ENCODE measurements at places on chromosomes 11 and 22.

DNA sequence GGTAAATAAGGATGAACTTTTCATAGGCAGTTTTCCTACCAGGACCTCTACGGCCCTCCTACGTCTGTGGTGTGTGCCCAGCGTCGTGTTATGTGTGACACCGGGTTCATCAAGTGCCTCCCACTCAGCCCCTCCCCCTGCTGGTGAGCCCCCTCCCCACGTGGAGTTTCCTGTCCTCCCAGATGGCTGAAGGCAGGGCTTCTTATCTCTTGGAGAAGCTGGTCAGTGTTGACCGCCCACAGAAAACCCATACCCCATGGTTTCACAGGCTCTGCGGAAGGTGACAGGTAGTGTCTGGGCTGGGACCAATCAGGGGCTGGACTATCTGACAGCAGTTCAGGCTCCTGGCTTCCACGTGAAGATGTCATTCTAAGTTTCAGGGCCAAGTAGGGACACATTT is 393.5 kb downstream of the TBC1D22A start:
- no peak for DNase-seq

DNA sequence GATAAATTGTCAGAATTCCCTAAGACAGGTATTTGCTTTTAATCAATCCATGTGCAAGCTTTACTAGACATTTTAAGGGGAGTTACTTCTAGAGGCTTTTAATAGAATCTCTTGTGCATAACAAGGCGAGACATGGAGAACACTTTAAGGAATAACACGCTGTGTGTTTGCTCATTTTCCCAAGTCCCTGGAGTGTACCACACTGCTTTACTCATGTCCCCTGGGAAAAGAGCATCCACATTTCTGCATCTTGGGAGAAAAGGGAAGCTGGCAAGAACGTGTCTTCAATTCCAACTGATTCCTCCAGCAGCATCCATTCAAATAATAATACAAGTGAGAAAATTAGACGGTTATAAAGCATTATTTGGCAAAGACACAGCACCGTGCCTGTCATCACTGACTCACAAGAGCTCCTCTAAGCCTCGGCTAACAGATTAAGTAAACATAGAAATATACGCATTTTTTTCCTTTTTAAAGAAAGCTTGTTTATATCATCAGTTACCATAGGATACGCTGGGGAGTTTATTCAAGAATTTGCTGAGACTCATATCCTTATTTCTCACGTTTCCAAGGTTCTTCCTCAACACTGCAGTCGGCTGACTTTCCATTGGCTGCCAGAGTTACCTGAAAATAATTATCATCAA is 121.5 kb downstream of the CD44 start:
- DNase-seq: peak; percentile 94

DNA sequence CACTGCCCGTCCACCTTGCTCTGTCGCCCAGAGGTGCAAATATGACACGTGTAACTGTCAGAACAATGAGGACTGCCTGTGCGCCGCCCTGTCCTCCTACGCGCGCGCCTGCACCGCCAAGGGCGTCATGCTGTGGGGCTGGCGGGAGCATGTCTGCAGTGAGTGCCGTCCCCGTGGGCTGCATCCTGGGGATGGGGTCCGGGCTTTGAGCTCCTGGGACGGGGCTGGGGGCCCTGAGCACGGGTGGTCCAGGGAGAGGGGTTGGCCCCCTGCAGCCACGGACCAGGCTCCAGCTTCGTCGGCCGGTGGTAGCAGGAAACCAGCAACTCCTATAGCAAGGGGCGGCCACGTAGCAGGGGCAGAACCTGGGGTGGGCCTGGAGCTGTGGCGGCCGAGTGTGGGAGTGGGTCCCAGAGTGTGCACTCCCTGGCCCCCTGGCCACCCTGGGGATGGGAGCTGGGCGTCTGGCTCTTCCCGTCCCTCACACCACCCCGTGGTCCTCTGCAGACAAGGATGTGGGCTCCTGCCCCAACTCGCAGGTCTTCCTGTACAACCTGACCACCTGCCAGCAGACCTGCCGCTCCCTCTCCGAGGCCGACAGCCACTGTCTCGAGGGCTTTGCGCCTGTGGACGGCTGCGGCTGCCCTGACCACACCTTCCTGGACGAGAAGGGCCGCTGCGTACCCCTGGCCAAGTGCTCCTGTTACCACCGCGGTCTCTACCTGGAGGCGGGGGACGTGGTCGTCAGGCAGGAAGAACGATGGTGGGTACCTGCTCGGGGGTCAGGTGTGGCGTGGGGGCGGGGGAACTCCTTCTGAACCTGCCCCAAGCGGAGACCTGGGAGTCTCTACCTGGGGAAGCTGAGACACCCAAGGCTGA is 10.1 kb downstream of the MUC2 start:
- no peak for DNase-seq

- no peak for DNase-seq
Observed at GRCh38 chr11:10114593-10115404, 179.2 kb downstream of the SBF2 start.

DNA sequence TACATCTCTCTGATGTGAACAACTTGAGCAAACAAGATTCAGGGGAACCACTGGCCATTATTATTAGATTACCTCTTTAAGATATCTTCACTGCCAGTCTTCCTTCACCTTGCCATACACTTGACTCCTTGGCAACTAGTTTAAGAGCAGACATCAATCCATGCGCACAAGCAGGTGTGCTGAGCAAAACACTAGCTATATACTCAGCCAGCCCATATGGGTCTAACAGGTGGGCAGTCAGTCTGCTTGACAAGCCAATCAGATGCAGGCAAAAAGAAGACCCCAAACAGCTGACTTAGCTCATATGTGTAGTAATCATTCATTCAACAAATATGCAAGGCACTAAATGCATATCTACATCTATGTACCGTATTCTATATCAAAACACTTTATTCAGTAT is 101.2 kb downstream of the SIK3 start:
- no peak for DNase-seq

GRCh38 chr11:104105155-104105554 is 58.8 kb downstream of the PDGFD start:
- peak; percentile 63 for DNase-seq

- no peak for DNase-seq
Observed at GRCh38 chr11:128397362-128397761, 190.0 kb downstream of the ETS1 start.

GRCh38 chr11:60925868-60926267 is 1.6 kb downstream of the TMEM132A start:
- peak; percentile 57 for DNase-seq

GRCh38 chr11:68839911-68840641 is 1.6 kb downstream of the CPT1A start:
- peak; percentile 40 for DNase-seq

- no peak for DNase-seq
Observed at GRCh38 chr22:20032407-20032991, 11.6 kb downstream of the TANGO2 start.

DNA sequence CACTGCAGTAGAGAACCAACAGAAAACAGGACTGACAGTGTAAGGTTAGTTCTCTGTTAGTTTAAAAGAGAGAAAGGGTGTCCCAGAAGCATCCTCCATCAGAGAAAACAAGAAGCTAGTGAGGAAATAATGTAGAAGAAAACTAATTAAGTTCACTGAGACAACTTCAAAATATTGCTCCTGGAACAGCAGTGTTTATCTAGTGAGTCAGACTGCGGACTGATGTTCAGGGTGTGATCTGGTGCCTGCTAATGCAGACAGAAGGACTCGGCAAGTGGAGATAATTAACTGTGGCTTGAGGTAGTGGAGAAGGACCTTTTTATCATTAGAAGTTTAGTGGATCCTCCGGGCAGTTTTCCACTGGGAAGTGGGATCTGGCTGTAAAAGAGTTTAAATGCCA is 55.4 kb downstream of the CDON start:
- peak; percentile 67 for DNase-seq

- no peak for DNase-seq
Observed at GRCh38 chr11:64239662-64240434, 1.0 kb upstream of the FKBP2 start.

DNA sequence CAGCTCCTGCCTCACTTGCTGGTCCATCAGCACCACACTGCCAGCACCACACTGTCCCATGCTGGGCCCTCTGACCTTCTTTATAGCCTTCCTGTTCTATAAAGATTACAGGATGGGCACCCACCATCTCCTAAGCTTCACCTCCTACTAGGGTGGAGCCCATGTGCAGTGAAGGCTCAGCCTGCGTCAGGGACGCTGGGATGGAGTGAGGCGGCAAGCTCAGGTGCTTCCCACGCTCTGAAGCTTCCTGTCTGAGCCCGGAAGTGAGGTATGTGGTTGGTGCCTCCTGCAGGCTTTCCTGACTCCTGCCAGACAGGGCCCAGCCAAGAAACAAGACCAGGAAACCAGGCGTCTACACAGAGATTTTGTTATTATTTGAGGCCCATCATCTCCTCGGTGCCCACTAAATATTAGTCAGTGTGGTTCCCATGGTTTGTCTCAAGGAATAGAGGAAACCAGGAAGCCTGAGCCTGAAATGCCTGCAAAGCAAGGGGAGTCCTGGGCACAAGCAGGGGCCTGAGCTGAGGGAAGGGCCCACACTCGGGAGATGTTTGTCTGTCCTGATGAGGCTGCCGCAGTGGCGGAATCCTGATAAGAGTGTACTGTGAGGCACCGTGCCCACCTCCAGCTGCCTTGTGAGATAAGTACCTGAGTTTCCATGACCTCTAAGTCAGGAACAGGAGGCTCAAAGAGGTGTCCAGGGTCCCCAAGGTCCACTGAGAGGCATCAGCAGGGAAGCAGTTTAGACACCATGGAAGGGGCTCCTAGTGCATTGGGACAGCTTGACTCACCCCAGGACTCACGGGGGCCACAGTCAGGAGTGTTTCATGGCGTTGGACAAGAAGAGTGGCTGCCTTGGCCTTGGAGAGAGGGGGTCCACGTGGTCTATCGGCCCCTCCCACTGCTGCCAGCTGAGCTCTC is 22.0 kb downstream of the RSPH14 start:
- DNase-seq: no peak

GRCh38 chr11:69101792-69102695 is 53.3 kb downstream of the TPCN2 start:
- DNase-seq: no peak

DNA sequence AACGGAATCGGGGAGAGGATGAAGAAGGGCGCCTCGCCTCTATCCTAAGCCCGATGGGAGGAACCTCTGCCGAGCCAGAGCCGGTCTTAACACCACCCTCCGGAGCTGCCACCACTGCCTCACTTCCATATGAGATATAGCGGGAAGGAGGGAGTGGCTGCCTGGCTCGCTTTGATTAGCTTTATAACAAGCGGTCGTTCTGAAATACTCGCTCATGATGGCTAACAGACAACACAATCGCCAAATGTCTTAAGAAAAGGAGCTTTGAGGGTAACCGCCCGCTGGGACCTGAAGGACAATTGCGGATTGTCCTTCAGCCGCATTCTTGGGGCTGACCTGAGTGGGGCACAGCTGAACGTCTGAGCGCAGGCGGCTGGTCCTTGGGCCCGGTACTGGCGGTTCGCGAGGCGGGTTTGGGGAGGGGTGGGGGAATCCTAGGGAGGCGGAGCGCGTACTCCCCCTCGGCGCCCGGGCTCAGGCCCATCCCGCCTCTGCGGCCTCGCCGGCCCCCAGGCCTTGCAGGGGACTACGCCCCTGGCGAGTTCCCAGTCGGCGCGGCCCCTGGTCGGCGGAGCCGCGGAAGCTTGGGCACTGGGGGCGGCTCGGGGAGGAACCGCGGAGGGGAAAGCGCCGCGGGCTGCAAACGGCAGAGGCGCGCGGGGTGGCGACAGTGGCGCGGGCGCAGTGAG is at the start of gene PLAAT5:
TSS of gene PLAAT5 (minus strand) at position 617 of the 689 bp plus-strand sequence. CDS start at position 484, 133 bp downstream.
- DNase-seq: peak; percentile 26

GRCh38 chr22:18073467-18073866 is 4.3 kb upstream of the PEX26 start:
- DNase-seq: no peak

GRCh38 chr11:64389851-64390250 is 30.9 kb downstream of the RPS6KA4 start:
- no peak for DNase-seq

GRCh38 chr11:76293189-76293631 is 86.9 kb upstream of the WNT11 start:
- no peak for DNase-seq

DNA sequence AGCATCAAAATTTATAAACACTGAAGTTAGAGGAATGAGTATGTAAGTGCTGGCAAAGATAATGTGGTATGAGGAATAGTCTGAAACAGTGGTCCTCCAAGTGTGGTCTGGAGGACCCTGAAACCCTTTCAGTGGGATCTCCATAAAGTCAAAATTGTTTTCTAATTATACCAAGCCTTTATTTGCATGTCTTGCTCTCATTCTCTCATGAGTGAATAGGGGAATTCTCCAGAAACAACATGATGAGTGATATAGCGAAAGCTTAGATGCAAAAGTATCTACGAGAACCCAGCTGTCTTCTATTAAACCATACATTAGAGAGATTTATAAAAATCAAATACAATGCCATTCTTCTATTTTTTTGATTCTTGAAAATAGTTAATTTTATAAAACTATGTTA is 145.0 kb upstream of the RAG2 start:
- no peak for DNase-seq

- no peak for DNase-seq
Observed at GRCh38 chr22:29871684-29872083, 11.3 kb upstream of the MTMR3 start.

DNA sequence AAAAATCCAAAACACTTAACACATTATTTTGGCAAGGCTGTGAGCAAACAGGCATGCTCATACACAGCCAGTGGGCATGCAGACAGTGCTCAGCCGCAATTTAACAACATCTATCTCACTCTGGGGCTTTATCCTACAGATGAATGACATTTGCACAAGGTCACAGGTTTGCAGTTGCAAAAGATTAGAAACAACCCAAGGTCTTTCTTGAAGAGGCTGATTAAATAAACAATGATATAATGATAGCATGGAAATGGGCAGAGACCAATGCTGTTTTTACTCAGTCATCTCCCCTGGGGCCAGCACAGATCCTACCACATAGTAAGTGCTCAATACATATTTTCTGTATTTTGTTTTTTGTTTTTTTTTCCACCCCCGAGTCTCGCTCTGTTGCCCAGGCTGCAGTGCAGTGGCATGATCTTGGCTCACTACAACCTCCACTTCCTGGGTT is 9.4 kb downstream of the A4GALT start:
- DNase-seq: no peak

DNA sequence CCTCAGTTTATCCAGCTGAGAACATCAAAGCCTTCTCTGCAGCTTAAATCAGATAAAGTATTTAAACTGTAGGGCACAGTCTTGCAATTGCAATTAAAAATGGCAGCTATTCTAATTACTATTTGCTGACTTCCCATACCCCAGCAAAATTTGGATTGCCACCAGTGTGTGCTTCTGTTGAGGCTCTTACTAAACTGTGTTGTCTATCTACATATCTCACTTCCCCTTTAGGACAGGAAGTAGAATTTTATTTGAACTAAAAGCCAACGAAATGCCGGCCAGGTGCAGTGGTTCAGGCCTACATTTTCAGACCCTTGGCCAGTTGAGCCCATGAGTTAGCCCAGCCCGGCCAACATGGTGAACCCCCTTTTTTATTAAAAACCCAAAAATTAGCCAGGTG is 7.1 kb downstream of the SAA4 start:
- DNase-seq: no peak

- DNase-seq: no peak
Observed at GRCh38 chr11:33980897-33981296, 70.6 kb upstream of the CAPRIN1 start.

- DNase-seq: peak; percentile 66
Observed at GRCh38 chr11:32172848-32173834, 82.3 kb downstream of the RCN1 start.
